HFFc6 (cell line): ENCODE measurements at places on chromosomes 5 and 9. TPM values are rescaled to one million over a fixed set of nuclear protein-coding genes. Genes with fewer than 3 reads are reported as not detected.
A peak's percentile ranks its signal among the peaks of the same experiment; 100 is the strongest.

Gene CBY3
- total RNA-seq, result not detected in 3 replicates

Gene TUBB4B
- total RNA-seq, result 415 to 719 TPM (median 641 TPM) in 3 replicates

Gene NKD2
- not detected in 2 replicates for total RNA-seq

Gene FGF1
- total RNA-seq, result 32.4 to 38.1 TPM (median 34.3 TPM) in 3 replicates

Gene GABRA6
- not detected in 2 replicates for total RNA-seq

Gene ZNF366
- total RNA-seq, result not detected in 2 replicates

Gene FCN2
- total RNA-seq, result not detected in 3 replicates

Gene SH3PXD2B
- 14.2 to 28.4 TPM (median 15.0 TPM) in 3 replicates for total RNA-seq

Gene DBH
- not detected in 3 replicates for total RNA-seq

Gene IFNA21
- total RNA-seq, result not detected in 3 replicates

Gene C5orf52
- total RNA-seq, result not detected in 3 replicates

Gene LCP2
- not detected in 3 replicates for total RNA-seq

Gene HNRNPA0
- 22.4 and 22.5 TPM in 2 replicates for total RNA-seq

Gene PCDHB7
- 0.46 and 0.78 TPM in 2 replicates for total RNA-seq

GRCh38 chr9:18890372-18890771 lies 142.6 kb downstream of the SAXO1 start:
- no peak for DNase-seq

GRCh38 chr5:33905381-33905780 lies 13.6 kb upstream of the ADAMTS12 start:
- DNase-seq, result no peak

DNA sequence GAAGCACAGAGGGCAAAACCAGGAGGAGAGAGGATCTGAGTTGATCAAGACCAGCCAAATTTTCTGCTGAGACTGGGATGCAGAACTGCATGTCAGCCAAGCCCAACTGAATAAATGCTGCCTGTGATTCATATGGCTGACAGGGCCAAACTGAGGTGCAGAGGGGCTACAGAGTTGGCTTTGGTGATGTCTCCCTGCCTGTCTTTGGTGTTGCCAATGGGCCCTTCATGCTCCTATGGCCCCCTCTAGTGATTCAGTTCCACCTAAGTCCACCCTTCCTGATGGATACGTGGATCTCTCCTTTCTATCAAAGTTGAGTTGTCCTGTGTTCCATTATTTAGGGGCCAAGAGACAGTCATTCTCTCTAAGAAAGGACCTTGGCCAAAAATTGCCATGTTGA lies 163.6 kb upstream of the TLE4 start:
- peak; percentile 5 for DNase-seq

DNA sequence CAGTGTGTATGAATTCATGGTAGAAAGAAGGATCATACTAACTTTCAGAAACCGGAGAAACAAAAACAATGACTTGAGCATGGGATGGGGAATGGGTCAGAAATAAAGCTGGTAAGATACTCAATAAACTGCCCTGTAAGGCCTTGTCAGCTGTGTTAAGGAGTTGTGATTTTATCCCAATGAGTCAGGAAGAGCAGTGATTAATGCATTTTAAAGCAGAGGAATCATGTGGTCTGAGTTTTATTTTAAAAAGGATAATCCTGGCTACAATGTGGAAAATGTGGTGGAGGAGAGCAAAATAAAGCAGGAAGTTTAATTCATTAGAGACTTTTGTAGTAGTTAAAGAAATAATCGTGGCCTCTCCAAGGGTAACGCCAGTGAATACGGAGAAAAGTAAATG lies 28.7 kb downstream of the DHX29 start:
- DNase-seq, result peak; percentile 76

DNA sequence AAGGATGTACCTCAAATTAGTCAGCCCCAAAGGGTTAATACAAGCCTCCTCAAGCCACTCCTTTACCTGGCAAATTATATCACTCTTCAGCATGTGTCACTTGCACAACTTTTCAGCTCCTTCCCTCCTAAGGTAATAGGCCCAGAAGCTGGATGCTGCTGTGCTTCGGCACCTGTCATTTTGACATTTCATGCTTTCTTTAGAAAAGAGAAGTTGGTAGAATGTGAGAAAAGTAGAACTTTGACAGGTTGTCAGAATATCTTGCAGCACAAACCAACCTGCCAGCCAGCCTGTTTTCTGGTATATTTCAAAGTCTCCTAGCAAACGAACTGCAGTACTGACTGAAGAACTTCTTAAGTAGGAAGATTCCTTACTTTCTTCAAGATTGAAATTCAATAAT lies 2136.9 kb downstream of the MAT2B start:
- no peak for DNase-seq

- DNase-seq, result no peak
Observed at GRCh38 chr9:93194221-93194625, 10.3 kb downstream of the WNK2 start.

DNA sequence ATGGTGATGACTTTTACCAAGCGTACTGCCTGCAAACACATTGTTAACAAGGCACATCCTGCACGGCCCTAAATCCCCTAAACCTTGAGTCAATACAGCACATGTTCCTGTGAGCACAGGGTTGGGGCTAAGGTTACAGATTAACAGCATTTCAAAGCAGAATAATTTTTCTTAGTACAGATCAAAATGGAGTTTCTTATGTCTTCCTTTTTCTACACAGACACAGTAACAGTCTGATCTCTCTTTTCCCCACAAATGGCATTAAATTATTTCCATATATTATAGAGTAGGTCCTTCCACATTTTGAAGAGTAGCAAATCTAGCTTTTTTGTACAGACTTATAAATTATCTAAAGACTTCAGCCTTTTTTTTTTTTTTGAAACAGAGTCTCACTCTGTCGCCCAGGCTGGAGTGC lies 1.6 kb upstream of the TMEM141 start:
- DNase-seq, result no peak

GRCh38 chr9:82037126-82037525 lies 48.6 kb downstream of the SPATA31D1 start:
- no peak for DNase-seq

- no peak for DNase-seq
Observed at GRCh38 chr5:30725073-30725472, 468.4 kb upstream of the CDH6 start.

DNA sequence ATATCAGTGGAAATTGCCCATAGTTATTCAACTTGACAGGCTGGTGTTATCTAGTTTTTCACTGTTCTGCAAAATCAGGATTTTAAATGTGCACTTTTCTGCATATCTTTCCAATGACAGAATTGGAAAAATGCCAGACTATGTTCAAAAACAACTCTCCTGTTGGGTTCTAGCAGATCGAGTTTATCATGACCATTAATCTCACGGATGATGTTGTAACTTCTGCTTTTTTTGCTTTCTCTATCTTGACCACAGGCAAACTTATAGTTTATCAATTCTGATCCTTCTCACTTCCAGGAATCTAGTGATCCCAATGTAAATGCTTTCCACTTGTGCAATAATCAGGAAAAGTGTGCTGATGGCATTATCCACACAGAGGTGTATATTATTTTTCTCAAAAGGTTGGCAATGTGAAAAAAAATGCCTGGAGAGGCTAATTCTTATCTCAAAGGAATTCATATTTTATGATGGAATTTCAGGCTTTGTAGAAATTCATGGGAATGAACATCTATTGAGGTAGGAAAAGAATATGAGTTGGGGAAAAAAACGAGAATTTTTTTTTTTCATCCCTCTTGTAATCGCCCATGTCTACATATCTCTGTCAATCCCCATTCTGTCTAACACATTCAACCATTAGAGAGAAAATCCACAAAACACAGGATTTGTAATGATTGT lies 73.6 kb upstream of the DAB2 start:
- DNase-seq, result peak; percentile 64

- DNase-seq, result peak; percentile 68
Observed at GRCh38 chr5:76337953-76338451, 65.1 kb upstream of the IQGAP2 start.

- DNase-seq, result no peak
Observed at GRCh38 chr9:99092643-99093491, 12.0 kb upstream of the TGFBR1 start.

- no peak for DNase-seq
Observed at GRCh38 chr5:108543486-108543885, 161.6 kb upstream of the FBXL17 start.

DNA sequence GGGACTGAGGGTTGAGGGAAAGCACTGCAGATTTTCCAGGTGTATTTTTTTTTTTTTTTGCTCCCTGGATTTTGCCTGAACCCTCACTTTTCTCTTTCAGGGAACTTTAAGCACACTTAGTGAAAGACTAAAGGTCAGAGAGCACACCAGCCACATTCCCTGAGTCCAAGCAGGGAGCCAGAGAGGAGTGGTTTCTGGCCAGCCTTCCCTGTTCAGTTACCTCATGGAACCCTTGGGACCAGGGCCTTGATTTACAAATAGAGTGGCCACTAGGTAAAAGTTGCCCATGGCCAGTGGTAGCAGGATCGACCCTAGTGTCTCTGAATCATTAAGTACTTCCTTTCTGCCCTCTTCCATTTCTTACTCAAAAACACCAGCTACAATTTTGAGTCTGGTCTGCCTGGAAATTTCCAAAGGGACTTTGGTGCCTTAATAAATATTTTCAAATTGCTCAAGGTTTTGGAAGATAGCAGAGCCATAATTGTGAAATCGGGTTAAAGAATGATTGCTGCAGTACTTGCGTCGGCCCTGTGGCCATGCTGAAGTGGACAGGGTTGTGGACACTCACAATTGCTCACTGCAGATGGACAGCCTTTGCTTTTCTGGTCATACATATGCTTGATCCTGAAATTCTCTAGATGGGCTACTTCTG lies 14.5 kb downstream of the PALM2AKAP2 start:
- DNase-seq, result no peak

DNA sequence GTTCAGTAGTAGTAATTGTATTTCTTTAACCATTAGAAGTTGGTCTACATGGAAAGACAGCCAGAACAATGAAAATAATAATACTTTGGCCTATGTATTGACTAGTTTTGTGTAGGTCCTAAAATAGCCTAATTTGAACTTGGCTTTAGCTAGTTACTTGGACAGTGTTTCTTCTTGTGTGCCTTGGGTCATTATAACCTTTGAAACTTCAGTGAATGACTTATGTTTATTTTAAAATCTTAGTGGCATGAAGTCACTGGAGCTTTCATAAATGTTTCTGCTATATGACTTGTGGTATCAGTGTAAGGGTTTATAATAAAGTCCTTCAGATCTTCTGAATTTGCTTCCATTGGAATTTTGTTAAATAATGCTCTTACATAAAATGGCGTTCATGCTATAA lies 2.6 kb upstream of the FAM120AOS start:
- DNase-seq, result no peak

DNA sequence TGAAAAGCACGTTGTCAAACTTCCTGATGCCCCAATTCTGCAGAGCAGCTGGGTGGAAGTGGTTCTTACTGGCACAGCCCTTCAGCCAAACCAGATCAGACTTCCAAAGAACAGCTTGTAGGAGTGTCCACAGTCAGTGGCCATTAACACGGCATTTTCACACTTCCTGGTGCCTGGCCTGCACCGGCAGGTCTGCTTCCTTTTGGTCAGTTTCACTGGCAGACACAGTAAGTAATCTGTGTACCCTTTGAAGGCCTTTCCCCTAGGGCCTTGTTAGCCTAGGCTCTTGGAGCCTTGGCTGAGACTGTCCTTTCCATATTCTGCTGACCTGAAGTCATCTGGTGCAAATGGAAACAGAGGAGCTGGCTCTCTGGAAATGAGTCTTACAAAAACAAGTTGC lies 297.5 kb upstream of the TNC start:
- no peak for DNase-seq

GRCh38 chr5:72314571-72315172 lies 5.4 kb downstream of the MRPS27 start:
- peak; percentile 15 for DNase-seq

GRCh38 chr5:169450464-169450863 lies 133.1 kb upstream of the SPDL1 start:
- DNase-seq, result no peak

GRCh38 chr5:125257997-125258396 lies 511.6 kb upstream of the ZNF608 start:
- DNase-seq, result no peak

DNA sequence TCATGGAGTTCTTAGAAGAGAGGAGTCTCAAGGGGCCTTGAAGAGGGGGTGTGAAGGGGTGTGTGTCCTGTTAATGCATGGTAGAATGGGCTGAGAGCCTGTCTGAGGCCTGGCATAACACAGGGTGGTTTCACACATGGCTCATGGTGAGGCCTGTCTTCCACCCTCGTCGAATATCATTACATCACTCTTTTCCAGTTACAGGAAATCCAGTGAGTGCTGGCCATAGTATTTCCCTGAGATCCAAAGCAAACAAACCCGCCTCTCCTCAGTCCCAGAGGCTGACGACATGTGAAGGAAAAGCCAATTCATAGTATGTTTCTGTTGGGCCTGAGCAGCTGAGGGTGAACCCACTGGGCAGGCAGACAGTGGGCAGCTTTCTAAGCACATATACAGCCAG lies 159.4 kb upstream of the NR3C1 start:
- DNase-seq, result no peak

GRCh38 chr9:130423272-130423671 lies 21.5 kb upstream of the ASS1 start:
- no peak for DNase-seq

GRCh38 chr9:109914280-109915027 lies 134.5 kb downstream of the PALM2AKAP2 start:
- DNase-seq, result peak; percentile 89

DNA sequence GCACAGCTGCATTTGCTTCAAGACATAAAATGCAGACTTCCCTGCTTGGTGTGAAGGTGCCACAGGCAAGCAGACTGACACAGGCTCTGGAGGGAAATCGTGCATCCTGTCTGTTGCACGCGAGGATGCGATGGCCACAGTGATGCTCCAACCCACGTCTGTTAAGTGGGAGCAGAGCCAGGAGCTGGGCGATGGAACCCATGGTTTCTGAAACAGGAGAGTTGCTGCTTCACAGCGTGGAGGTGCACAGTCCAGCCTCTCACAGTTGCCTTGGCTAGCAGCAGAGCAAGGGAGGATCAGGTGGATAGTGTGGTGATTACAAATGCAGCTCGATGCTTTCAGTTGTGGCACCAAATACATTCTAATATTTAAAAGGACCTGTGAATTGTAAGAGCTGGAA lies 108.8 kb downstream of the TENT4A start:
- no peak for DNase-seq

DNA sequence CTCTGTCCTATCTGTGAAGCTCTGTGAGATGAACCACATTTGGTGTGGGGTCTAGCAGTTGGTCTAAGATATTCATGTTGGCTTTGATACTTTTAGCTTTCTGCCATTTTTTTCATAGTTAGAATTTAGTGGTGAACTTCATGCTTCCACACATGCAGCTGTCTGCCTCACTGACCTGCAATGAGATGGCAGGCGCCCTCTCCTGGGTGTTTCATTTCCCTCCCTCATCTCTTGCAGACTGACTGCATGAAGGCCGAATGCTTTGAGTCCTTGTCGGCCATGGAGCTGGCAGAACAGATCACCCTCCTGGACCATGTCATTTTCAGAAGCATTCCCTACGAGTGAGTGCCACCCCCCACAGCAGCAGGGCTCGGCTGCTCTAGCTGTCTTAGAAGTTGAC lies 26.1 kb upstream of the CKMT2 start:
- DNase-seq, result no peak

GRCh38 chr5:57832875-57833274 lies 350.3 kb upstream of the ACTBL2 start:
- DNase-seq, result no peak

GRCh38 chr5:3276896-3277295 lies 318.7 kb upstream of the IRX1 start:
- DNase-seq, result no peak

- no peak for DNase-seq
Observed at GRCh38 chr5:107887166-107887943, 216.6 kb upstream of the EFNA5 start.
